ENCODE measurements at places on chromosomes 1 and 21. TPM values are rescaled to one million over a fixed set of nuclear protein-coding genes. Genes with fewer than 3 reads are reported as not detected.

MROH9 gene
- not detected for total RNA-seq

CRNN gene
- total RNA-seq, result not detected

JMJD4 gene
- 16.9 TPM for total RNA-seq

- peaks cover 17% of the 10 kb centered on the region for H3K4me1 ChIP-seq
- no peak overlapping the region for H3K27ac ChIP-seq
- no peak for DNase-seq
- no peak overlapping the region for H3K4me3 ChIP-seq
Observed at GRCh38 chr1:234845836-234846235, 235.9 kb upstream of the IRF2BP2 start.

- no peak for DNase-seq
- H3K36me3 ChIP-seq, result no peaks in the 10 kb centered on the region
Observed at GRCh38 chr1:159882527-159882862, 17.5 kb downstream of the CFAP45 start.

DNA sequence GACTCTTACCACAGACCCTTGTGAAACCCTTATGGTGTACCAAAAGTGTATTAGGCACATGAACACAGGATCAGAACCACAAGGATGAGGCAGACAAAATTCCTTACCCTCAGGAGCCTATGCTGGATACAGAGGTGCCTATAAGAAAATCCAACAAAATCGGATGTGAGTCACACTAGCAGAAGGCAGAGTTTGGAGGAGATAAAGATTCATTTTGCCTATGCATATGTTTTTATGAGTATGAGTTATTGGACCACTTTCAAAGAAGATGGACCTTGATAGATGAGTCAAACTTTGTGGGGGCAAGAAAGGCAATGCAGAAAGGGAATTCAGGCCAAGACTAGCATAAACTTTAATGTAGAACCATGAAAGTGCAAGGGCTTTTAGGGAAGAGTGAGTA lies 17.0 kb downstream of the CAMK1G start:
- H3K27me3 ChIP-seq, result no peaks in the 10 kb centered on the region
- H3K4me1 ChIP-seq, result no peaks in the 10 kb centered on the region
- no peak overlapping the region for H3K27ac ChIP-seq
- no peak for DNase-seq
- H3K4me3 ChIP-seq, result no peak overlapping the region

- no peaks in the 10 kb centered on the region for H3K27me3 ChIP-seq
- DNase-seq, result no peak
- H3K36me3 ChIP-seq, result no peaks in the 10 kb centered on the region
- no peak overlapping the region for H3K4me3 ChIP-seq
Observed at GRCh38 chr1:19514391-19514831, 29.1 kb upstream of the CAPZB start.

Measured in right lobe of liver (tissue), 6 donors.